Kidney (tissue), 22 donors: ENCODE measurements at places on chromosomes 13 and 19. TPM values are rescaled to one million over a fixed set of nuclear protein-coding genes. Genes with fewer than 3 reads are reported as not detected.

DNA sequence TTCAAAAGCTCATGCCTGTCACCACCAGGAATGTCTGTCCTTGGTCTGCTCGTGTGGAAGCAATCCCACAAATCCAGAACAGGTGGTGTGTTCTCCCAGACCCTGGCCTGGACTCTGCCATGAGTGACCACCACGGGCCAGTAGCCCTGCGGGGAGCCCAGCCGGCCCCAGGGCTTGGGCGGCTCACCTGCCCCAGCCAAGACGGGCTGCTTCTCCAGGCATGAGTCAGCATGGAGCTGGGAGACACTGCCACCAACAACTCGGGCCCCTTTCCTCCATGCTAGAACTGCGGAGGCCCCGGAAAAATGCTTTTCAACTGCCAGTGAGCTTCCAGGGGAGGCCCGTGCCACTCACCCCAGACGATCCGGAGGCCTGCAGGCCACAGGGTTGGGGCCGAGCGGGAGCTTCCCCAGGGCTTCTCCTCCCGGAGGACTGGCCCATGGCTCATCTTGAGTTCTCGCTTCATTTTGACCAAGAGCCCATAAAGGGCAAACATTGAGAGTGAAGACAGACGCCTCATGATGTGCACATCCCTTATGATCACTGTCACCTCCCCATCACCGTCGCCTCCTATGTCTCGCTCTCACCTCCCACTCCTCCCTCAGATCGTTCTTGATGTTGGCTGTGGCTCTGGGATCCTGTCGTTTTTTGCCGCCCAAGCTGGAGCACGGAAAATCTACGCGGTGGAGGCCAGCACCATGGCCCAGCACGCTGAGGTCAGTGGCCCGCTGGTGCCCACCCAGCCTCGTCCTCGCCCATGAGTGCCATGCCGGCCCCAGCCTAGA is 16.7 kb downstream of the YIPF2 start:
- no peaks in the 10 kb centered on the region for H3K27me3 ChIP-seq
- peaks cover 22% of the 10 kb centered on the region for H3K36me3 ChIP-seq
- no peak overlapping the region for H3K27ac ChIP-seq
- no peaks in the 10 kb centered on the region for H3K4me1 ChIP-seq
- DNase-seq = no peak

SIAH3 gene
- total RNA-seq = 0.03 TPM

CYP2S1 gene
- total RNA-seq = 2.0 TPM

GRCh38 chr13:23915308-23915707 is 18.0 kb upstream of the C1QTNF9B start:
- H3K36me3 ChIP-seq = no peaks in the 10 kb centered on the region
- no peaks in the 10 kb centered on the region for H3K4me1 ChIP-seq
- H3K4me3 ChIP-seq = no peak overlapping the region
- H3K27ac ChIP-seq = no peak overlapping the region

- H3K36me3 ChIP-seq = no peaks in the 10 kb centered on the region
- H3K4me1 ChIP-seq = no peaks in the 10 kb centered on the region
- no peak for DNase-seq
Observed at GRCh38 chr13:78022164-78022877, 103.7 kb upstream of the EDNRB start.

DNA sequence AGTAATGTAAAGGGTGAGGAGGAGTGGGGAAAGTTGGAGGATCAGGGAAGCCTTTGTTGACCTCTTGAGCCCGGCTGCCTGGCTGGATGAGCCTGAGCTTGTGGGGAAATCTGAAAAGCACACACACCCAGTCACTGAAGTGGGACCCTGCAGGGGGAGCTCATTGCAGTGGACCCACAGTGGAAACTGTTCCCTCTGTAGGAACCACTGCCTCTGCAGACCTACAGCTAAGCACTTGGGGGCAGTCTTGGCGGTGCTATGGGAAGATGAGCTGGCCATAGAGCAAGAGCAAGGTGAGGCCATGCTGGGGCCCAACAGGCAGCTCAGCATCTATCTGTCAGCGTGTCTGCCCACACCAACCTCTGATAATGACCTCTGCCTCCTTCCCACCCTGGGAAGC is 294.8 kb downstream of the TSHZ3 start:
- DNase-seq = no peak
- no peaks in the 10 kb centered on the region for H3K4me1 ChIP-seq
- no peak overlapping the region for H3K4me3 ChIP-seq
- H3K27me3 ChIP-seq = no peaks in the 10 kb centered on the region

WTIP gene
- total RNA-seq = 22.3 TPM

LRRC25 gene
- 13.1 TPM for total RNA-seq

DNA sequence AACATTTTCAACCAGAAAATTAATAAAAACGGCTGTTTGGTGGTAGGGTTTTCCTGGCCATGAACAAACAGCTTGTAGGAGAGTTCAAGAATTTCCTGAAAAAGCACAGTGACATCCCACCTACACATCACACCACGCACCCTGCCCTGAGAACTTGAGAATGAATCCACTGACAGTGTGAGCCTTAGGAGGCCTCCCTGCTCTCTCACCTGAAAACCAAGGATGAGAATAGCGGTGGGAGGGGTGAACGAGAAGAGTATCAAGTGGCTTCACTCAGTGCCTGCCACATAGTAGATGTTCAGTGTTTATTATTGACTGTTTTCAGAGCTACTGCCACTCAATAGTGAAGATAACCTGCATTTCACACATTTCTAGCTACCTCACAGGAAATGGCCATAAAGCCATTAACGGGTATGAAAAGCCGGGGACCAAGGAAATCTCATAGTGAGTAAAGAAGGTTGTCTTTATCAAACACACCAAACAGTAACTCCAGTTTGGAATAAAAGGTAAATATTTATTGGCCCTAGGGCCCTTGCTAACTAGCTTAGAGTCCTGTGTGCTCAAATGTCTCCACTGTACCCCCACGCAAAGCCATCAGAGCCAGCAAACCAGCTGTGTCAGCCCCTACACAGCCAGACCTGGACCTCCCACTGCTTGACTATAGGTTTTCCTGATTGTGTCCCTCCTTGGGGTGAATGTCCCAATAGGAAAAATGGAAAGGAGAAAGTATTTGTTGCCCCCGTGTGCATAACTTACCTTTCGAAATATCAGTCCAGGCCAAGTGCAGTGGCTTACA is 40.6 kb downstream of the TPT1 start:
- H3K27ac ChIP-seq = no peak overlapping the region
- H3K27me3 ChIP-seq = no peaks in the 10 kb centered on the region
- no peaks in the 10 kb centered on the region for H3K36me3 ChIP-seq
- DNase-seq = peak; percentile 50
- no peak overlapping the region for H3K4me3 ChIP-seq

GRCh38 chr13:30477346-30478195 is 11.8 kb upstream of the HMGB1 start:
- no peaks in the 10 kb centered on the region for H3K27me3 ChIP-seq
- DNase-seq = no peak
- no peaks in the 10 kb centered on the region for H3K4me1 ChIP-seq
- H3K4me3 ChIP-seq = no peak overlapping the region

DNA sequence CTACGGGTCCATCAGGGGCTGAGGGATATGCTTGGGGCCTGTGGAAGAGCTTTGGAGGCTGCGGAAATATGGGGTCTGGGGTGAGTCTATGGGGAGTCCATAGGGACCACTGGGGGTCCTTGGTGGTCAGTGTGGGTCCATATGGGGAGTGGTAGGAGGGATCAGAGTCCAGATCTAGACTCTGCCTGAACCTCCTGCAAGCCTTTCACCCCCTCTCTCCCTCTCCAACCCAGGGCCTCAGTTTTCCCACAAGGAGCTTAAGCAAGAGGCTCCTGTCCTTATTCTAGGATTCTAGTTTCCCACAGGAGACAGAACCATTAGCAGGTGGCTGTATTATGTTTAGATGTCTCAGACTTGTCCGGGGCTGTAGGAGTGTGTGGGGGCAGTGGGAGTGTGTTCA is 161.9 kb upstream of the TSHZ3 start:
- H3K27me3 ChIP-seq = no peaks in the 10 kb centered on the region
- no peaks in the 10 kb centered on the region for H3K4me1 ChIP-seq
- no peaks in the 10 kb centered on the region for H3K36me3 ChIP-seq
- H3K27ac ChIP-seq = no peak overlapping the region

- no peaks in the 10 kb centered on the region for H3K36me3 ChIP-seq
- H3K4me3 ChIP-seq = no peak overlapping the region
- H3K27ac ChIP-seq = no peak overlapping the region
- H3K27me3 ChIP-seq = no peaks in the 10 kb centered on the region
- H3K4me1 ChIP-seq = no peaks in the 10 kb centered on the region
Observed at GRCh38 chr13:103539721-103540381, 473.6 kb upstream of the SLC10A2 start.
